ENCODE measurements at places on chromosomes 1 and 21. TPM values are rescaled to one million over a fixed set of nuclear protein-coding genes. Genes with fewer than 3 reads are reported as not detected.

DNA sequence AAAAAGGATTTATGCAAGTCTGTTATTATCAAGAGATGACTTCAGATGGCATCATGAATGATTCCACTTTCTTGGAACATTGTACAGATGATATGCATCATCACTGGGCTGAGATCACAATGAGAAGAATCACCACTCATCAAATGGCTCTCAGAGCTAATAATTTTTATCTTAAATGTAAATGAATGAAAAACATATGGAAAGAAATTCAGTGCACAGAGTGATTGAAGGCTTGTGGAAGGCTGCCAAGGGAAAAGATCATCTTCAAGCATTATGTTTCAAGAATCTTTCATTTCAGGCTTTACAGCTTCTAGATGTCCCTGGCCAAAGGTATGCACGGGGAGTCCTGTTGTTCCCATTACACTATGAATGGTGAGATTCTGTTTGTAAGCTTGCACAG lies 955.7 kb downstream of the TTLL7 start:
- DNase-seq, result no peak

GRCh38 chr1:48227165-48228013 lies 4.9 kb downstream of the SLC5A9 start:
- no peak for DNase-seq

DNA sequence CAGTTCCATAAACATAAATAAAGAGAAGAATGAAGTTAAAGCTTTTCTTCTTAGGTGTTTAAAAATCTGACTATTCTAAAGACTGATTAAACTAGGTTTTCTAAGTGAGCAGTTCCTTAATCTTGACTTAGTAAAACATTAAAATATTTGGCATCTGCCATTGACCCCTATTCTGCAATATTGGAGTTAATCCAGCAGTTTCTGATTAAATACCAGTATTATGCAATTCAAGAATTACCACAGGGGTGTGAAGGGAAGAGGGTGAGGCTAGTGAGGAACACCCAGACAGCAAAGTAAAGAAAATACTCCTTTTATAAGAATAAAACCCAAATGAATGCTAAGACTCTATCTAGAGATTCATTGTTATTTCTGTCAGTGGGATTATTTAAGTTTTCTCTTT lies 40.9 kb downstream of the CLIC4 start:
- DNase-seq, result peak; percentile 52

DNA sequence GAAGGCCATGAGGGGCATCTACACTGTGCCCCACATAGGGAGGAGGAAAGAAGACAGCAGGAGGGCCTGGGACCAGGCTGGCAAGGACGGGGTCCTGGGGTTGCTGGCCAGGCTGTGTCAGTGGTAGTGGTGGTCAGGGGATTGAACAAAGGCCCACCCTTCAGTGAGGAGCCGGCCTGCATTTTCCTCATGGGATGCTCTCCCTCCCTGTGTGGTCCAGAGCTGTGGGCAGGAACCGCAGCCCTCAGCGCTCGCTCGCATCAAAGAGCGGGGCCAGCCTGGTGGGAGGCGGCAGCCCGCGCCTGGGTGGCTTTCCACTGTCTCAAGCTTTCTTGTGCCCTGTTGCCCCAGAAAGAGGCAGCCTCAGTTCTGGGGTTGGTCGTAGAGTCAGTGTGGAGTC lies 24.8 kb downstream of the LHX4 start:
- no peak for DNase-seq

- no peak for DNase-seq
Measured at GRCh38 chr1:168613038-168613451, 36.6 kb downstream of the XCL1 start.

- no peak for DNase-seq
Measured at GRCh38 chr1:42674682-42675081, 7.5 kb upstream of the YBX1 start.

DNA sequence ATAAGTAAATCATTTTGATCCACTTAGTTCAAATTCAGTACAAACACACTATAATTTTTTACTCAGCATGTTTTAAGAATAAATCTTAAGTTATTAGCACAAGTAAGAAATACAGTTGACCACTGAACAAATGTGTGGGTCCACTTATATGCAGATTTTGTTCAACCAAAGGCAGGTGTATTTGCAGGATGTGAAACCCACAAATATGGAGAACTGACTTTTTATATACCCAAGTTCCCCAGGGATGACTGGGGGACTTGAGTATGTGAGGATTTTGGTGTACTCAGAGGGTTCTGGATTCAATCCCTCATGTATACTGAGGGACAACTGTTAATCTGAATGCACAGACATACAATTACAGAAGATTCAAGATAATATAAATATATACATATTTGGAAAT lies 25.7 kb upstream of the ERICH3 start:
- DNase-seq, result no peak

DNA sequence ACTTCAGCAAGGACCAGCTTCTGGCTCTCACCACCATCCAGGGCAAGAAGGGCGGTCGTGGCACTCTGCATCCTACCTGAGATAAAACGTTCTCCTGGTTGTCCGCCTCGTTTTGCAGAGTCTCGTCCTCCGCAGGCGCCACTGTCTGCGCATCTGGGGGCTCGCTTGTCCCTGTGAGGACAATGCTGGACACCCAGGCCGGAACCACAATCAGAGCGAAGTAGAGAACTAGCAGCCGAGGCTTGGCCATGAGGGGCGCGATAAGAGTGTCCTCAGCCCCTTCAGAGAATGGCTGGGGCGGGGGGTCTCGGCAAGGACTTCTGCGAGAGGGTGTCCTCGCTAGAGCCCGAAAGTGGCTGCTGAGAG lies 505 bp downstream of the OLFML2B start:
- DNase-seq, result no peak

DNA sequence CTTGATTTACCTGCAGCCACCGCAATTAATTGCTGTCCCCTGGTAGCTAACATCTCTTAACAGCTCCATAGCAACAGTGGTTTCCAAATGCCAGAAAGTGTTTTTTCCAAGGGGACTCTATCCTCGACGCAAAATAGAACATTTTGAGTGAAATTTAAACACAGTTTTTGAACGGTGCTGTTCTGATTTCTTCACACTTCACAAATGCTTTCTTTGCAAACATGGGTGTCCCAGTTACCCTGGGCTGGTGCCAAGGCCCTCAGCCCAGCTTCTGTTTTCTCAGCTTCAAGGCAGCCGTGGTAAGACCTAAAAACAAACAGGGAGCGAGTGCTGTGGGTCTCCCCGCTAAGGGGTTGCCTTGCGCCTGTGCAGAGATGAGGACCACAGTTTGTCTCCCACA lies 147.3 kb upstream of the VAMP3 start:
- no peak for DNase-seq

- no peak for DNase-seq
Measured at GRCh38 chr1:247212012-247212411, 40.2 kb upstream of the ZNF124 start.

Gene TFAP2E
- total RNA-seq, result 0.41 TPM

Gene CENPF
- 22.9 TPM for total RNA-seq

Gene SPRR3
- 0.70 TPM for total RNA-seq

Gene NMNAT2
- 0.50 TPM for total RNA-seq

Gene SPATA45
- 0.65 TPM for total RNA-seq

Gene CFHR3
- total RNA-seq, result not detected

Gene SNRPE
- total RNA-seq, result 122 TPM
